ENCODE measurements at places on chromosomes 3 and 15.

- DNase-seq, result peak; percentile 12
These were observed 51.8 kb upstream of the DGKG start for GRCh38 chr3:186413615-186414415.

DNA sequence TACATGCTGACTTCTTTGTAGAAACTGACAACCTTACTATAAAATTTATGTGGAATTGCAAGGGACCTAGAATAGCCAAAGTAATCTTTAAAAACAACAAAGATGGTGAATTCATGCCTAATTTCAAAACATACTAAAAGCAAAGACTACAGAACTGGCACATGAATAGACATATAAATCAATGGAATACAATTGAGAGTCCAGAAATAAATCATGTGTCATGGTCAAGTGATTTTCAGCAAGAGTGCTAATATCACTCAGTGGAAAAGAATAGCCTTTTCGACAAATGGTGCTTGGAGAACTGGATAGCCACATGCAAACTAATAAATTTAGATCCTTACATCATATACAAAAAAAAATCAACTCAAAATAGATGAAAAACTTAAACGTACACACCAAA, 8.7 kb downstream of the IMPG2 start:
- no peak for DNase-seq

GRCh38 chr15:71237456-71238188, 122.4 kb downstream of the THSD4 start:
- DNase-seq, result no peak

DNA sequence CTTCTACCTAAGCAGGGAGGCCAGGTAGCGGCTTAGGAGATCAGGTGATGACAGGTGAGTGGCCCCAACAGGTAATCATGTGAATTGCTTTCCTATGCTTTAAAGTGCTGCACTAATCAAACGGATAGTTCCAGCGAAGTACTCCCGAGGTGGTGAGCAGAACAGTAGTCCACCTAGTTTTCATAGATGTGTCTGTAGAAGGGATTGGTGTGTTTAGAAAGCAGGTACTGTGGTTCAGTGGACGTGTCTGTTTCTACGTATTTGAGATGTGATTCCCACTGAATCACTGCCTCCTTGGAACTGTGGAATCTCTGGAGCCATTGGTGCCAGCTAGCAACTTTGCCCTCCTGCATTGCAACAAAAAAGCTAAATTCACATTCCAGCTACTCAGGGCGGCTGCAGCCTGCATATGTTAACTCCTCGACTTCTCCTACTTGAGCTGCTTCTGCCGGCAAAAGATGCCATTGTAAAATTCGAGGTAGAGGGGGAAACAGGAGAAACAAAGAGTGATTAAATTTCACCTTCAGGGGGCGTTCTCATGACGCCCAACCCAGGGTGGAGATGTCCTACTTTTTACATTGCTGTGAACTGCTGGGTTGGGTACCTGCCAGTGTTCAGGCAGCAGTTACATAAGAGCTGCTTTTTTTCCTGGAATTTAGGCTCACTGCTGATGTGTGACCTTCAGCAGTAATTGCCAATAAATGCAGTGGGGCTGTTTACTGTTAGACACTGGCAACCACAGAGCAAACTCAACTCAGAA, 227.3 kb downstream of the ITPR1 start:
- no peak for DNase-seq

- DNase-seq, result no peak
These were observed 21.1 kb upstream of the GBE1 start for GRCh38 chr3:81782585-81782984.

GRCh38 chr15:68417897-68418296, 14.1 kb downstream of the ITGA11 start:
- no peak for DNase-seq

DNA sequence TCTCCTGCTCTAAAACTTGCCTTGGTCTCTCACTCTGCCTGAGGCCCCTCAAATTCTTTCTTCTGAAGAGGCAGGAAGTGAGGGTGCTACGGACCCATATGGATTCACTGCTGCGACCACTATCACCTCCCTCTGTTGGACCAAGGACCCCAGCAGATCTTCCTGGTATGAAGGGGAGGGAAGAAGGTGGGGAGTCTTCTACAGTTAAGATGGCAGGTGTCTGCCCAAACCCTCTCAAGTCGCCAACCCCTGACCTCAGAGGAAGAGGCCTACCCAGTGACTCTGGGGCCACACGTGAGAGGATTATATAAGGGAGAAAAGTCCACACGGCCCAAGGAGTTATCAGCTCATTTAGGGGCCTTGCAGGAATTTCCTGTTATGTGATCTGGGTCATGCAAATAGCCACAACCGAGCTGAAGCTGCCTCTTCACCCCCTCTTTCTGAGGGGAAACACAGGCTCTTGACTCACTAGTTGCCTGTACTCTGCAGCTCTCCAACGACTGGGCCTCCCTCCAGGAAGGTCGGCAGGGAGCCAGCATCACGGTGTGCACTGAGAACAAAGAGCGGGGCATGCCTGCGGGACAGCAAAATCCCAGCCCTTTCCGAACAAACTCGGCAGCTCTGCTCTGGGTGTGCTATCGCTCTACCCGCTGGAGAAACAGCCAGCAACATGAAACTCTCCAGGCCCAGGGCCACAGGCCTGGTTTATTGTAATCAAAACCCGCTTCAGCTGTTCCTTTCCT, 116.0 kb downstream of the XXYLT1 start:
- no peak for DNase-seq

DNA sequence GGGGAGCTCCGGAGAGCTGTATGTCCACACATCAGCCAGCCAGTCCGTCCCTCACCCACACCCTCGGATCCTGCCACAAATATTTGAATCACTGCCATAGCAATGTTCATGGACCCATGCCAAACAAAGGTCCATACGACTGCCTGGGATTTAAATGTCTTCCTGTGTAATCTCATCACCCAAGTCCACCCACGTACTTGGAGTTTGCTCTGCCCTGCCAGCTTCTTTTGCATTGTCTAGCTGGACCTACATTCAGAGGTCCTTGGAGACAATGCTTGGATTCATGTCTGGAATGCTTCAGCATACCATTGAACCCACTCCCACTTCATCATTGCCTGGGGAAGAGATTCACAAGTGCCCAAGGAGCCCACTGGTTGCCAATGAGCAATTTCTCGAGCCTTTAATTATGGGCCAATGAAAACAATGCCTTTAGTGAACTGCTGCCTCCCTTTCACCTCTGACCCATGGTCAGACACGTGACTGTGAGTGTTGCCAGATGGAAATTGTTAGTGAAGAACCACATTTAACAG, 90.4 kb upstream of the PHLDB2 start:
- no peak for DNase-seq

- DNase-seq, result no peak
These were observed 199.2 kb upstream of the CFAP20DC start for GRCh38 chr3:59249004-59249403.

DNA sequence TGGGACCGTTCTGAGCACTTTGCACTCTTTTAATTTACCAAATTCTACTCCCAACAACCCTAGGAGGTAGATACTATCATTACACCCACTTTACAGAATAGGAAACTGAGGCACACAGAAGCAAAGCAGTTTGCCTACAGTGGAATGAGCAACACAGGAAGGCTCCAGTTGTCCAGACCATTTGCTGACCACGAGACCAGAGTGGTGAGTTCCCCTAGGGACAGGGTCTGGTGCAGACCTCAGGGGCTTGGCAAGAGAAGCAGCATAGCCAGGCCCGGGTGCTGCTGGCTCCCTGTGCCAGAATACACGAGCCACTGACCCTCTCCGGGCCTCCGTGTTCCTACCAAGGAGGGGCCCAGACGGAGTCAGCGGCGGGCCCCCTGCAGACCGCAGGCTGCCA, 26.5 kb downstream of the PLXND1 start:
- DNase-seq, result no peak

DNA sequence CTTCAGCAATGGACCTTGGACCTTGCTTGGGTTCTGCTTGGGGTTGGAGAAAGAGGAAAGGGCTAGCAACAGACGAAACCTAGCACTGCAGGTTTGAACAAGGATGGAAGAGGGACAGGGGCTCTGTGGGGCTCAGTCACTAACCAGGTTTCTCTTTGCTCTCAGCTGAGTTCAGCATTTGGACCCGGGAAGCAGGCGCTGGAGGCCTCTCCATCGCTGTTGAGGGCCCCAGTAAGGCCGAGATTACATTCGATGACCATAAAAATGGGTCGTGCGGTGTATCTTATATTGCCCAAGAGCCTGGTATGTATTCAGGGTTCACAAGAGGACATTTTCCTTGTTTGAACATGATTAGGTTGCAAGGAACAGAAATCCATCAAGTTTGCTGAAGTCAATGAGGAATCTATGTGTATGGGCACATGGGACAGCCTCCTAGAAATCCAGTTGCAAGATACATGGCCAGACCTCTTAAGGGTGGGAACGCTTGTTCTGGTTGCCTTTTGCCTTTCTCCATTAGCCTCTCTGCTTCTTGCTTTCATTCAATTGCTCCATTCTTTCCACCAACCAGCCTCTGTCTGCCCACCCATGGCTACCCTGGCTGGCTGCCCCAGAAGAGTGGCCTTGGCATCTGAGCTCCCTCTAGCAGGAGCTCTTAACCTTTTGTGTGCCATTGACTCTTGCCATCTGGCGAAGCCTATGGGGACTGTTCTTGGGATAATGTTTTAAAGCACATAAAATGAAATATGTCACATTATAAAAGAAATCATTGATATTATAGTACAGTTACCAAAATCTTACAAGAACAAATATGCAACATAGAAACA, 55.9 kb downstream of the DNASE1L3 start:
- DNase-seq, result no peak

DNA sequence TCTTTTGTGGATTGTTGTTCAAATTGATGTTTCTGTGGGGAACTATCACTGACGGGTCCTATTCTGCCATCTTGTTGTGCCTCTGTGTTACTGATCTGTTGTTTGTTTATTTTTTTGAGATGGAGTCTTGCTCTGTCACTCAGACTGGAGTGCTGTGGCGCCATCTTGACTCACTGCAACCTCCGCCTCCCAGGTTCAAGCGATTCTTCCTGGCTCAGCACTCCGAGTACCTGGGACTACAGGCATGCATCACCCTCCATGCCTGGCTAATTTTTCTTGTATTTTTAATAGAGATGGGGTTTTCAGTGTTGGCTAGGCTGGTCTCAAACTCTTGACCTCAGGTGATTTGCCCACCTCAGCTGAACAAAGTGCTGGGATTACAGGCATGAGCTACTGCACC, 31.6 kb downstream of the CDAN1 start:
- no peak for DNase-seq

GRCh38 chr3:169173231-169173630, 490.3 kb downstream of the MECOM start:
- no peak for DNase-seq

DNA sequence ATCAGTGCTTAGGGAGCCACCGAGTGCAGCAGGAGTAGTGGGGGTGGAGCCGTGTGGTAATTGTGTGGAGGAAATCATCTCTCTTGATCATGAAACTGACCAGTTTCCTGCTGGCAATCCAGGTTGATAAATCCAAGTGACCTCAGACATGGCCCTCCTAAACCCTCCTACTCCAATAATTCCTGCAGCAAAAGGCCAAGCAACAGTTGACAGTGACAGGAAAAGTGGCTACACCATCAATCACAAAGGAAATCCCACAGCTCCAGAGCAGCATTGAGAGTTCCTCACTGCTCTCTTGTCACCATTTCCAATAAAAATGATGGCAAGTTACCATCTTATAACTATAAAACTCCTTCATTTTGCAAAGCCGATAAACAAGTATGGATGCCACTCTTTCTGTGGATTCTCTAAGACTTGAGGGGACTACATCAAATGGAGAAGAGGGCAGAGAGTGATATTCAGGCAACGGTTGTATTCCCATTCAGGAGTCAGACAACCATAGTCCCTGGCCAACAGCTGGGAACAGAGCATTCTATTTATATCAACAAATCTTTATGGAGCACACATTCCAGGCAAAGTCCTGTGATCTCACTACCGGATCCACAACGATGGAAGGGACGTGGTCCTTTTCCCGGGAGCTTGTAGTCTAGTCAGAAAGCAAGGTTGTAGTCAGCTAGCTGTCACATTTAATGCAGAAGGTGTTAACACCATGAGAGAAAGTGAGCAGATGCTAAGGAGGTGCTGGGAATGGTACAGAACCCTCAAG, 312.5 kb upstream of the CTNNB1 start:
- no peak for DNase-seq

GRCh38 chr3:173395412-173396181, 1.9 kb upstream of the NLGN1 start:
- DNase-seq, result no peak

- no peak for DNase-seq
These were observed 887.4 kb downstream of the FHIT start for GRCh38 chr3:60363817-60364216.

- no peak for DNase-seq
These were observed 1.2 kb upstream of the ICE2 start for GRCh38 chr15:60480149-60480548.

- no peak for DNase-seq
These were observed 7.3 kb downstream of the ST3GAL6 start for GRCh38 chr3:98770261-98771039.
